Progenitor cell of endocrine pancreas (in vitro differentiated cells): ENCODE measurements at places on chromosomes 2 and 18. TPM values are rescaled to one million over a fixed set of nuclear protein-coding genes. Genes with fewer than 3 reads are reported as not detected.

DNA sequence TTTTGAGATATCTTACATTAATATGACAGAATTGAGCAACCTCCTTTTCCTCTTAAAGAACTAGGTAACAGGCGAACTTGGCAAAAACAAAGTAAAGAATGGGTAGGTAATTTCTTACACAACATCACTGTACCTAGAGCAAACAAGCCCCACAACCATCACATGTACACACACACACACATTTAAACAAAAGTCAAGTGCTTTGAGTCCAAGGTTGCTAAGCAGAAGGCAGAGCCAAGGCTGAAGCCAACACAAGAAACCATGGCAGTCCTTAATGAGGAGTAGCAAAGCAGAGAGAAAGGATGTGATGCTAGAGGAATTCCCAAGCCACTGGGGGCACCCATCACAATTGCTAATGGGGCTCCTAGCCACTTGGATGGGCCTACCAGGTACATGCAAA lies 164.1 kb downstream of the PAX3 start:
- DNase-seq = no peak

GRCh38 chr18:26457611-26458353 lies 90.6 kb downstream of the KCTD1 start:
- no peak for DNase-seq

GRCh38 chr2:226679389-226680065 lies 120.1 kb downstream of the IRS1 start:
- DNase-seq = no peak

DNA sequence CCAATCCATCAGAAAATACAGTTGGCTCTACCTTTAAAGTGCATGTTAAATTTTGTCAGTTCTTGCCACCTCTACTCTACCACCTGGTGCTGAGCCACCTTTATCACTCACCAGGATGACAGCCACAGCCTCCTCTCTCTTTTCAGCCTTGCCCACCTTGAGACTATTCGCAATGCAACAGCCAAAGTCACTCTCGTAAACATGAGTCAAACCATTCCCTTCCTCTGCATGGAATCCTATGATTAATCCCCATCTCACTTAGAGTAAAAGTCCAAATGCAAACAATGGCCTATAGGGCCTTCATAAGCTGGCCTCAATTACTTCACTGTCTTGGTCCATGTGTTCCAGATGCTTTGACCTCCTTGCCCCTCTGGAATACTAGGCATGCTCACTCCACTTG lies 5.8 kb upstream of the OSBPL6 start:
- no peak for DNase-seq

Gene VWC2L
- total RNA-seq = 0.16 TPM in 1 of 2 replicates, not detected in the other
